Activated CD4-positive, alpha-beta T cell treated with anti-CD3 and anti-CD28 coated beads for 4 hours (primary cell): ENCODE measurements at places on chromosomes 4 and X.

GRCh38 chr4:53579826-53580225 is 11.5 kb downstream of the LNX1 start:
- DNase-seq = no peak

DNA sequence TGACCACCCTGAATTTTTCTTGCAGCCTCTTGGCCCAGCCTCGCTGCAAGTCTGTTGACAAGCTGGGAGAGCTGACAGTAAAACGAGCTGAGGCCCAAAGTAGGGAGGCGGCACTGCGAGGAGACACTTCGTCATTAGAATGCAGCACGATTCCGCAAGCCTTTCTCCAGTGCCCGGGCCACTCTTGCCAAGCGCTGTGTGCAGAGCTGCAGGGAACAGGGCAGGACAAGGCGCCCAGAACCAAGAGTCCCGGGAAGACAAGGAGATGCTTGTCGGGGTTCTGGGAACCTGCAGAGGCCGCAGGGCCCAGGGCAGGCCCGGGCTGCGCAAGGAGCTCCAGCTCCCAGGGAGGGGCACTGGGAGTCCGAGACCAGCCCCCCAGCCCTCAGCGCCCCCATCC is 187.1 kb downstream of the BCOR start:
- DNase-seq = no peak

DNA sequence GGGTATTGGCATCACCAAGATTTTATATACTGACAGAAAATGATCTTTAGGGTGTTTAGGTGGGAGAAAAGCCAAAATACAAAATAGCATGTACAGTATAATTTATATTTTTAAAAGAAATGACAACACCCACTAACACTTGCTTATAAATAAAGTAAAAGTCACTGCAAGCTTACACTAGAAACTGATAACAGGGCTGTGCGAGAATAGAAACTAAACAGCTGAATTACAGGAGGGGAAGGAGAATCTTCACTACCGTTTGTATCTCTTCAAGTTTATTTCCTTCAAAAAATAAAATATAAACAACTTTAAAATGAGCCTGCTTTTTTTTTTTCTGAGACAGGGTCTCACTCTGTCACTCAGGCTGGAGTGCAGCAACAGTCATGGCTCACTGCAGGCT is 22.8 kb downstream of the GRSF1 start:
- DNase-seq = no peak

- DNase-seq = no peak
Observed at GRCh38 chr4:37767546-37767945, 58.9 kb upstream of the PGM2 start.

DNA sequence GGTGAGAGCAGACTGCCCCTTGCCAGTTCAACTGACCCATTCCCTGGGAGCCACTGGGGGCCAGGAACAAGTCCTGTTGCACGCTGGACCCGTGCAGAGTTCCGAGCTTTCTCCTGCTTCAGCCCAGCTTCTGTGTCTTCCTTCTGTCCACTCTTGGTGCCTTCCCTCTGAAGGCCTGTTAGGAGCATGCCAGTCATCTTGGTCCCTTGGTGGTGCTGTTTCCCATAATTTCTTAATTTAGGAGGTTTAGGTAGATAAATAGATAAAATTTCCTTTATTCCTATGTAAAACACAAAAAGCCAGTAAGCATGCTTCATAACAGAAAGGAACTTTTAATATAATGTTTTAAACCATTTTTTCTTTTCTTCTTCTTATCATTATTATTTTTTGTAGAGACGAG is 672.7 kb downstream of the CCSER1 start:
- no peak for DNase-seq

GRCh38 chrX:19388064-19388679 is 44.4 kb downstream of the PDHA1 start:
- no peak for DNase-seq

DNA sequence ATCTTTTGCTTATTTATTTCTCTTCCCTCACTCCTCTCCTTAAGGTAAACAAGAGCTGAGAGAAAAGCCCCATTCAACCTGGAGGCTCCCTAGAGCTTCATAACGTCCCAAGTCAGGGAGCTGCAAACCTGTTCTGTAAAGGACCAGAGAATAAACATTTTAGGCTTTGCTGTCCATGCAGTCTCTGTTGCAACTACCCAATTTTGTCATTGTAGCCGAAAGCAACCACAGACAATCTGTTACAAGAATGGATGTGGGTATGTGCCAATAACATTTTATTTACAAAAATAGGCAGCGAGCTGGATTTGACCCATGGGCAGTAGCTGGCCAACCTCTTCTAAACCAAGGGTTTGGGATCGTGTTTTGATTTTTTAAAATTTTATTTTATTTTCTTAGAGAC is 71.3 kb upstream of the TBL1X start:
- DNase-seq = no peak

DNA sequence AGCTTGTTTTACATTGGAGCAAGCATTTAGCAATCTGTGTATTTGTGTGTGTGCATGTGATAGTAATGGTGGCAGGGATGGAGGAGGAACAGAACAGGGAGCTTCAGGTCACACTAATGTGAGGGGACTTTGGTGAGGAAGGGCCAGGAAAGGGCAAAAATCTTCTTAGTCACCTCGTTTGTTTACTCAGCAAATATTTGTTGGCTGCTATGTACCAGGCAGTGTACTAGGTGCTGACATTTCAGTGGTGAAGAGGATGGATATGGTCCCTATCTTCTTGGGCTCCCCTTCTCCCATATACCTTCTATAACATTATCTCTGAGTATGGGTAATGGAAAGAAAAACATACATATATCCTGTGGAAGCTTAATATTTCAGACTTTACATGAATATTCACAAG is 48.5 kb upstream of the HDAC8 start:
- no peak for DNase-seq

GRCh38 chrX:106891762-106892460 is 11.2 kb downstream of the RIPPLY1 start:
- no peak for DNase-seq

- DNase-seq = no peak
Observed at GRCh38 chr4:37865450-37865849, 25.4 kb upstream of the TBC1D1 start.

GRCh38 chr4:23631255-23631950 is 258.4 kb downstream of the PPARGC1A start:
- DNase-seq = no peak

DNA sequence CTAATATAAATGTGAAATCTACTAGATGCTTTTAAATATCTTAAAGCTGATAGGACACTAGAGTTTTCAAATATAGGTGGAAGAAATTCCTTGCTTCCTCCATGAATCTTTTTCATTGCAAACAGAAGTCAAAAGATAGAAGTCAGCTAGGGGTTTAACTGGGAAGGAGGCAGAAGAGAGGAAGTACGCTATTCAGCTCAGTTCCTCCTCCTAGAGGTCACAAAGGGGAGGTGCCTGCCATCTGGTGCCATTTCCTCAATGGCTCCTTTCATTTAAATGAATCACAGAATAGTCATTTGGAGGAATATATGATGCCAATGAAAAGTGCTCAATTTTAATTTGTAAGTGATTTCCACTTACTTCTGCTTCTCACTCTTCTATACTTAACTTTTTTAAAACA is 8.5 kb downstream of the COL25A1 start:
- no peak for DNase-seq

- peak; percentile 47 for DNase-seq
Observed at GRCh38 chr4:83212041-83212851, 72.4 kb downstream of the COQ2 start.

DNA sequence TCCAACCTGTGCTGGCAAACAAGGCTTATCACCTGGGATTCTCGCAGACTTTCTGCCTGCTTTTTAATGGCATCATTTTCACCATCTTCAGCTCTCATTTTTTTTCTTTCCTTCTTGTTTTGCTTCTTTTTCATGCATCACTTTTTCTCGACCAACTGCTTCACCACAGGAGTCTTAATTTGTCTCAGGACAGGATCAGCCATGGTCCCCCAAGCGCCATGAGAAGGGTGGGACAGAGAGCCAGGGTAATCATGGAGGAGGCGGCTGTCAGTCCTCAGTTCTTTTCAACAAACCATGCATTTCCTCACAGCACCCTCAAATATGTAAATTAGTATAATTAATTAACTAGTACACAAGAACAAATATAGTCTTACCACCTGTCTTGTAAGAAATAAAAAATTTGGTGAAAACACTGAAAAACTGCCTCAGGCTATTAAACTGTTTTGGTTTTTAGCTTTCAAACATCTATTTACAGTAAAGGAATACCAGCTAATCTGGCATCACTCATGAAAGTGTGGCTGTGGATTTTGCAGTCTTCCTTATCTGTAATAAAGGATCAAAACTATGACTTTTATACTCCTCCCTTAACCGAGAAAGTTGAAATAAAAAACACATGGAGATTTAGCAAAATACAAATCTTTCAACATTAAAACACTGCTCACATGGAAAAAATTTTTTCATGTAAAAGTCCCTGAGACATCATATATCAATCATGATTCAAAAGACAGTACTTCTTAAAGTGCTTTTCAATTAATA is 19.1 kb downstream of the EIF4E start:
- DNase-seq = no peak

- DNase-seq = no peak
Observed at GRCh38 chr4:2063557-2064275, 4.6 kb downstream of the NAT8L start.

DNA sequence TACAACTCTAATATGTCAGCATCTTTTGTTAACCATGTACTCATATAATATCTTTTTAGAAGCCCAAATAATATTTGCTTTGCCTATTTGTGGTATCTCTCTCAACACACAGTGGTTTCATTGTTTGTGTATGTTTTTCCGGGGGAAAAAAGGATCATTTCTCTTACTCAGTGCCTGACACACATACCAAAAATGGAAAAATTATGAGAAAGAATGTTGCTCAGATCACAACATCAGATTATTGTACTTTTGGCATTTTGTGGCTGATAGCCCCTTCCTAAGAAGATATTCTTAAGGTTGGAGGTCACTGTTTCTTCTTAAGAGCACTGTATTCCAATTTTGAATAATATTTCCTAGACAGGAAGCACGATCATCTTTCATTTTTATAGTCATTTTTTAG is 93.6 kb downstream of the PDLIM5 start:
- no peak for DNase-seq

- no peak for DNase-seq
Observed at GRCh38 chr4:148052448-148052847, 320.6 kb downstream of the ARHGAP10 start.
